T-helper 17 cell (primary cell): ENCODE measurements at places on chromosomes 12 and 14. TPM values are rescaled to one million over a fixed set of nuclear protein-coding genes. Genes with fewer than 3 reads are reported as not detected.

OTX2 gene
- not detected for total RNA-seq

DNA sequence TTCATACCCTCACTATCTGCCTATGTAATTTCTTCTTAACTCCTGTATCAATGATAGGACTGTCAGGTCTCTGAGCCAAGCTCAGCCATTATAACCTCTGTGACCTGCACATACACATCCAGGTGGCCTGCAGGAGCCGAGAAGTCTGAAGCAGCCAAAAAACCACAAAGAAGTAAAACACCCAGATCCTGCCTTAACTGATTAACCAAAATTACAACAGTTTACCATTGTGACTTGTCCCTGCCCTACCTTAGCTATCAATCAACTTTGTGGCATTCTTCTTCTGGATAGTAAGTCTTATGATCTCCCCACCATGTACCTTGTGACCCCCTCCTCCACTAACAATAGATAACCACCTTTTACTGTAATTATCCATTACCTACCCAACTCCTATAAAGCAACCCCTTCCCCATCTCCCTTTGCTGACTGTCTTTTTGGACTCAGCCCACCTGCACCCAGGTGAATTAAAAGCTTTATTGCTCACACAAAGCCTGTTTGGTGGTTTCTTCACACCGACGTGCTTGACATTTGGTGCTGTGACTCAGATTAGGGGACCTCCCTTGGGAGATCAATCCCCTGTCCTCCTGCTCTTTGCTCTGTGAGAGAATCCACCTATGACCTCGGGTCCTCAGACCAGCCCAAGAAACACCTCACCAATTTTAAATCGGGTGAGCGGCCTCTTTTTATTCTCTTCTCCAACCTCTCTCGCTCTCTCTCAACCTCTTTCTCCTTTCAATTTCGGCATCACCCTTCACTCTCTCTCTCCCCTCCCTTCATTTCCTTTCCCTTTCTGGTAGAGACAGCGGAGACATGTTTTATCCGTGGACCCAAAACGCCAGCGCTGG, 11.5 kb upstream of the LGMN start:
- DNase-seq = no peak

- DNase-seq = no peak
These were observed 787.0 kb upstream of the TBX3 start for GRCh38 chr12:115470977-115471376.

BORCS5 gene
- total RNA-seq = 35.0 TPM

PLBD1 gene
- 1.8 TPM for total RNA-seq

KRT73 gene
- 1.1 TPM for total RNA-seq

BIN2 gene
- 216 TPM for total RNA-seq

GRCh38 chr14:92463141-92463540, 50.4 kb upstream of the RIN3 start:
- DNase-seq = no peak

ABCD2 gene
- 9.1 TPM for total RNA-seq

- no peak for DNase-seq
These were observed 11.0 kb upstream of the IRF2BPL start for GRCh38 chr14:77039285-77040058.
